Sigmoid colon (tissue), 7 donors: ENCODE measurements at places on chromosomes 6 and 20. TPM values are rescaled to one million over a fixed set of nuclear protein-coding genes. Genes with fewer than 3 reads are reported as not detected.

Gene KHDRBS2
- total RNA-seq: not detected

GRCh38 chr6:82567621-82568020 lies 204.0 kb downstream of the TPBG start:
- no peak for DNase-seq

DNA sequence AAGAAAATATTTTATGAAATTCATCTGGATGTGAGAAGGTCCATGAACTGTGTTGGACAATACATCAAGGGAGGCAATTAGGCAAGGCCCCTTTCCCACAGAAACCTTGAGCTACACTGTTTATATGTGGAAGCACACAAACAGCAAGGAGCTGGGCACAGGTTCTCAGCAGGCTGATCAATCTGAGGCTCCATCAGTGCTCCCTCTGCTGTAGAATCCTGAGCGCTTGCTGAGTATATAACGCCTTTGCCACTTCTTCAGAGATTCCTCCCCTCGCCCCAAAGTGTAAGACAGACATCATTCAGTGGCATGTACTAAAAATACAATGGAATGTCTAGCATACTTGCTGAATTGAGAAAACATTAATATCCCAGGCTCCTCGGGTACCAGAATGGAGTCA lies 146.9 kb downstream of the PRKN start:
- DNase-seq: no peak

DNA sequence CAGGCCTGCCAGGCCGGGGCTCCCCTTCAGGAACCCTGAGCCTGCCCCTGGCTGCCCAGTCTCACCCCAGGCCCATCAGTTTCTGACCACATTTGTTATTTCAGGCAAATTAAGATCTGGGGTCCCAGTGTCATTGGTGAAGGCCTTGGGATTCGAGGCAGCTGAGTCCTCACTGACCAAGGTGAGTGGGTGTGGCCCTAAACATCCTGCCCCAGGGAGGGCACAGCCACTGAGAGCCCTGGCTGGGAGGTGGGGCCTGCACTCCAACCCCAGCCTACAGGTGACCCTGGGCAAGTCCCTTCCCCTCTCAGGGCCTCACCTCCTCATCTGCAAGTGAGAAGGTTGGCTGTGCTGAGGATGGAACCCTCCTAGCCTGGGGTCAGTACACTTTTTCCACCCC lies 23.8 kb downstream of the BPIFB1 start:
- DNase-seq: no peak

DNA sequence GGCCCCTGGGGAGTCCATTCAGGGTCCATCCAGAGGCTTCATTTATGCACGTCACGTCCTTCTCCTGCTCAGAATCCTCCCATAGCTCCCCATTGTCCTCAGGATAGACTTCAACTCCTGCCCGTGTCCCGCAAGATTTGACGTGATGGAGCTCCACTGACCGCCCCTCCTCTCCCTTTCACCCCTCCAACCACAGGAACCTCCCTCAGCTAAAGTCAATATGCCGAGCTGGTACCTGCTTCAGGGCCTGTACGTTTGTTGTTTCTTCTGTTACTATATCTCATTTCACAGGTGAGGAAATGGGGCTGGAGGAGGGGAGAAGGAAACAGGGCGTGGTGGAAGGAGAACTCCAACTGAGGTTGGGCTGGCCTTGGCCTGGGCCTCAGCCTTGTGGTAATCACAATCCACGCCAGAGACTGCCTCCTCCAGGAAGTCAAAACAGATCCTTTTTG lies 38.6 kb downstream of the CEBPB start:
- no peak for DNase-seq

- no peak for DNase-seq
Observed at GRCh38 chr6:71567562-71567961, 279.0 kb downstream of the OGFRL1 start.

- no peak for DNase-seq
Observed at GRCh38 chr20:3557237-3557785, 86.5 kb downstream of the ATRN start.

- DNase-seq: no peak
Observed at GRCh38 chr6:116251568-116252384, 2.1 kb downstream of the TSPYL4 start.
